NCI-H345 (cell line): ENCODE measurements at places on chromosomes 4 and X.

- no peak for DNase-seq
Measured at GRCh38 chr4:7771541-7772507, 167.8 kb downstream of the AFAP1 start.

- no peak for DNase-seq
Measured at GRCh38 chr4:25481648-25482047, 104.6 kb downstream of the ANAPC4 start.

DNA sequence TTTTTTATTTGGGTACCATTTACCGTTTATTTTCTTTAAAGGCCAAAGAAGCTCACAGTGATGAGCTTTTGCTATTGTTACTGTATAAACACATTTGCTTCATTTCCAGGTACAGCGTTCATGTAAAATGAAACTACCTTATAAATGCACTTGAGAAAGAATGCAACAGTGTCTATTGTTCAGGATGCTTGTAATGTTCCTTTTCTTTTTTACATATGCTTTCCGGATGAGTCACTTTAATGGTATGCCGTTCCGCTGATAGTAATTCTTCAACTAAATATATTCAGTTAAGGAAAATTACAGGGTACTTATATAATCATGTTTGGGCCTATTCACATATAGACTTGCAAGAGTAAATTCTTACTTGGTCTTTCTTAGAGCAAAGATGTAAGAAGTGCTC lies 354.9 kb downstream of the RPA4 start:
- no peak for DNase-seq

- no peak for DNase-seq
Measured at GRCh38 chr4:32148111-32148666, 1428.0 kb downstream of the PCDH7 start.

DNA sequence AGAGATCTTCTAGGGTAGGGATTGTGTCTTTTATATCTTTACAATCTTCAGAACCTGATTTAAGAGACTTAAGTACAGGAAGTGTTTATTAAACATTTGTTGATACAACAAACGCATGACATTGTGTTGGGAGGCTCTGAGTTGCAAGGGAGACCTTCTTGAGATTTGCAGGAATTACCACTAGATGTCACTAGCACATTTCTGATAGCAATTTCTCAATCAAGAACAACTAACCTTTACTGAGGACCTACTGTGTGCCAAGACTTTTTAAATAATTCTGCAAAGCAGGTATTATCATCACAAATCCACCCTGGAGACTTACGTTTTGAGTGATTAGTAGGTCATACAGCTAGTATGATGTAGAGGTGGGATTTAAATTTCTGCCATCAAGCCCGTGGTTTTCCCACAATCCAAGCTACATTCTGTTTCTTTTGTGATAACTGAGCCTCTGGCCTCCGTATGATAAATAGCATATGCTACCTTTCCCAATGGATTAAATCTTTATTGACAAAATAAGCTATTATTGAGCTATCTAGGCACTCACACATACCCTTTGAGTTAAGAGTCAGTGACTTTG lies 986.0 kb downstream of the CCSER1 start:
- peak; percentile 18 for DNase-seq

DNA sequence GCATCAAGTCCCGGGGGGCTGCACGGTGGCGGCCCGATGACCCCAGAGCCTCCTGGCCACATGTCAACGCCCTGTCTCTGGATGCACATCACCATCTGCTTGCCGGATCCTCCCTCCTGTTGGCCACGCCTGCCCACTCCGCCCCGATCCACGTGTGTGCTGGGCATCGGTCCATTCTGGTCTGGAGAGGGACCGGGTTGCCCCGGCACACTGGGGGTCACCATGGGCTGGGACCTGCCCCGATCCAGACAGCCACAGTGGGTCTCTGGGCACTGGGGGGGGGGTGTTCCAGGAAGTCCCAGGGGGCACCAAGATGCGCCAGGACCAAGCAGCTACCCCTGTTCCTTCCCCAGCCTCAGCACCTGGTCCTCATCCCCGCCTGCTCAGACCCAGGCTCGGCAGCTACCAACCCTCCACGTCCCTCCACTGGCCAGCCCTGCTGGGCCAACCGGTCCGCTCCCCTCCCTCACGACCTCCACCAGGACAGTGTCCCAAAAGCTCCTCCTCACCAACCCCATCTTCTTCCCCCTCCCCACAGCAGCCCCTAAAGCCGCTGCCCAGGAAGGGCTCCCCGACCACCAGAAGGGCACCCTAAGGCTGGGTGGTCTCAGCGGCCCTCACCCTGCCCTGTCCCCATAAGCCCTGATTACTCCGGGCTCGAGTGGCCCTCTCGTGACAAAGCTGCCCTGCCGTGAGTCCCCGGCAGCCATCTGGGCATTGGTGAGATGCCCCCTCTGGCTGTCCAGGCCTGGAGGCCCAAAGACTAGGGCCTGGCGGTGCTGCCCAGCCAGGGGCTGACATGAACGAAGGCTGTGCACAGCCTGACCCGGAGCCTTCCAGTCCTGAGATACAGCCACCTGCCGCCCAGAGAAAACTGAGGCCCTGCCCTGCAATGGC lies 4.6 kb downstream of the CTBP1 start:
- DNase-seq = no peak

DNA sequence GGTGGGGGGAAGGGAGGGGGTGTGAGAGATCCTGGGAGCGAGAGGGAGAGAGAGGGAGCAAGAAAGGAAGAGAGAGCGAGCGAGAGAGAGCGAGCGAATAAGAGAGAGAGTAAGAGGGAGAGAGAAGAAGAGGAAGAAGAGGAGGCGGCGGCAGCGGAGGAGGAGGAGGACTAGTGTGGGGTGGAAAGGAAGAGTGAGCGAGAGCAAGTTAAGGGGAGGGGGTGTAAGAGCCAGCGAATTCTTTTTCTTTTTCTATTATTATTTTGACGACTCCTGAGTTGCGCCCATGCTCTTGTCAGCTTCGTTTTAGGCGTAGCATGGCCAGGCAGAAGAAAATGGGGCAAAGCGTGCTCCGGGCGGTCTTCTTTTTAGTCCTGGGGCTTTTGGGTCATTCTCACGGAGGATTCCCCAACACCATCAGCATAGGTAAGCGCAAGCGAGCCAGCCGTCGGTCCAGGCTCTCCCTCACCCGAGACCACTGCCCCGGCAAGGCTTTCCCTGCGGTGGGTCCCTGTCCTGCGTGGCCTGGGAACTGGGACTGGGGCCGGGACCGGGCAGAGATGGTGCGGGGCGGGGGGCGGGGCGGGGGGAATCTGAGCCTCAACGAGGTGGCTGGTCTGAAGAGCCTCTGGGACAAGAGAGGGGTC lies at the start of gene GRIA3:
Gene GRIA3 (plus strand): TSS at position 60 of the 647 bp plus-strand sequence. CDS start 258 bp downstream, at position 318.
- DNase-seq = no peak

DNA sequence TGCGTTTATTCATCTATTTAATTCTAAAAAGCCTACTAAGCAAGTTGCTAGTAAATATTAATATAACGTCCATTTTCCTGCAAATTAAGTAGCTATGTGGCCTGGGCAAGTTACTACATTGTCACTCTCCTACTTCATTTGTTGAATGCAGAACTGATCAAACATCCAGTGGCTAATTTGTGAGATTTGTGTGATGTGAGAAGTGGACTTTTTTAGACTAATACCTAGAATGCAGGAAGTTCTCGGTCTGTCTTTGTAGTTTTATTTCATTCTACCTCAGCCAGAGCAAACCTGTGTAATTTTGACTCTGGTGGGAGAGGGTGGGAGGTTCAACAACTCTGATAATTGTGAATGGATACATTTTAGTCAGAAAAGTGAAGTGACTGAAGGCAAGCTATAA lies 840 bp downstream of the GUF1 start:
- DNase-seq = no peak

GRCh38 chr4:127957105-127957504 lies 7.9 kb downstream of the MFSD8 start:
- DNase-seq = no peak

DNA sequence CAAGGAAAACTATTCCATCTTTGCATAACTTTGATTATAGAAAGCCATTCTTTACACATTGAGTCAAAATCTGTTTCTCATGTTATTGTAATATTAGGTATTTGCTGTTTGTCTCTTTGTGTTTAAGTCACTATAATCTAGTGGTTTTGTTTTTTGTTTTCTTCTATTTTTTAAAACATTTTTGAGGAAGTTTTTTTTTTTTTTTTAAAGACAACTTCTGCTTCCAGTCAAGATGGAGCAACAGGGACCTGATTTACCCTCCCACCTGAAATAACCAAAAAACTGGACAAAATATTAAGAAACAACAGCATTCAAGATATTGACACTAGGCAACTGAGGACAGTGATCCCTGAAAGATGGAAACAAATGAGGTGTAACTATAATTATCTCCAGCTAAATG lies 18.4 kb upstream of the NSUN7 start:
- no peak for DNase-seq

- DNase-seq = no peak
Measured at GRCh38 chrX:56796641-56797395, 67.8 kb downstream of the NBDY start.

- DNase-seq = peak; percentile 78
Measured at GRCh38 chr4:76147454-76148141, 599 bp downstream of the NUP54 start.

DNA sequence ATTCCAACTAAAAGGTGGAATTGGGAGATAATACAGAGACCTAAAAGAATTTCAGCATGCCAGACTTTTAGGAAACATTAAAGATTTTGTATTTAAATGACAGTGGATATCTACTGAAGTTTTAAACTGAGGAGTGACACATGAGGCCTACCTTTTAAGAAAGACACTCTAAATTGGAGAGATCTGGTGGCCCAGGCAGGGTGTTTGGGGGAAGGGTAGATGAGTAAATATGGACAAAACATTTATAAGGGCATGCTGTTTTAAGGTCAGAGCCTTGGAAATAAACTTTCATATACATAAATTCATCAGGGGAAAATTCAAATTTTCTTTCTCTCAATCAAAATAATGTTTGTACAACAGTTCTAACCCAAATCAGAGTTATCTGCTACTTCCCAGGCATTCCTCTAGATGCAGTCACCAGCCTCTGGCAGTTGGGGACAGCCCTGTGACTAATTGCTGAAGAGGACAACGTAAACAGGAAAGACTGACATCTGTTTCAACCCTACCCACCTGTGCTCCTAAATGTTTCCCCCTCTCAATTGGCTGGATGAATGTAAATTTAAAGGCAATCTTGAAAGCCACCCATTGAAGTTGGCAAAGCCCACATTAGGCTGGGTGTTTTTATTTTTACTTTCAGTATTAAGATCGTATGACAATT lies 1646.9 kb upstream of the ADGRL3 start:
- no peak for DNase-seq

GRCh38 chrX:100650841-100651240 lies 6.8 kb downstream of the SRPX2 start:
- no peak for DNase-seq

- peak; percentile 23 for DNase-seq
Measured at GRCh38 chr4:183142571-183143550, 43.8 kb downstream of the WWC2 start.

DNA sequence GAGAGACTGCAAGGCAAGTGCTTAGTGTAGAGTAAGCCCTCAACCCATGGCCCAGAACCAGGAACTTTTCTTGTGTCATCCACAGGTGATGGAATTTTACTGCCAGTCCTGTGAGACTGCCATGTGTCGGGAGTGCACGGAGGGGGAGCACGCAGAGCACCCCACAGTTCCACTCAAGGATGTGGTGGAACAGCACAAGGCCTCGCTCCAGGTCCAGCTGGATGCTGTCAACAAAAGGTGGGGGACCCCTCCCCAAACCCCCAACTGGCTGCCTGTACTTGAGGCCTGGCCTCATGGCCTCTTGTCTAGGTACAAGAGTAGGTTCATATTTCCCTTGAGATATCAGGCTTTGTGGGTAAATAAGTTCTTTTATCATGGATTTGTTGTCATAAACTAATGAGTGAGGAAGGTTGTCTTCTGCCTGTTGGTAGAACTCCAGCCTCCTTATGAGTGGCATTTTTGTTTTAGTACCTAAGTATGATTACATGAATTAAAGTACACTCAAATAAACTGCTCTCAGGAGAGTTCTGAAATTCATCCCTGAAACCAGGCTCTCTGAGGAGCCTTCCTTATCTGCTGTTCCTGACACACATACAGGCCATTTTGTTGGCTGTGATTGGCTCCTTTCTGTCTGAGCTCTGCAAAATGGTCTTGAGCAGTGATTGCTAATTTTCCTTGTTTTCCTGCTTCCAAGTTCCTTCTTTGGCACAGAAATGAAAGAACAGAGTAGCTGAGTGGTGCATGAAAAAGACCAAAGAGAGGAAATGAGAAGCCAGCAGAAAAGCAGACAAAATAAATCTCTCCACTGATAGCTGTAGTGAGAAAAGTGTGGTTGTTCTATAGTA lies 51.4 kb upstream of the MND1 start:
- DNase-seq = no peak
